ENCODE measurements at places on chromosomes 5 and 9.

GRCh38 chr9:131671133-131671520 is 68.7 kb downstream of the RAPGEF1 start:
- no peak for DNase-seq

- peak; percentile 80 for DNase-seq
These were observed 595 bp downstream of the PDLIM7 start for GRCh38 chr5:177496727-177497291.

- DNase-seq: no peak
These were observed 39.5 kb downstream of the PDE8B start for GRCh38 chr5:77250021-77250420.

DNA sequence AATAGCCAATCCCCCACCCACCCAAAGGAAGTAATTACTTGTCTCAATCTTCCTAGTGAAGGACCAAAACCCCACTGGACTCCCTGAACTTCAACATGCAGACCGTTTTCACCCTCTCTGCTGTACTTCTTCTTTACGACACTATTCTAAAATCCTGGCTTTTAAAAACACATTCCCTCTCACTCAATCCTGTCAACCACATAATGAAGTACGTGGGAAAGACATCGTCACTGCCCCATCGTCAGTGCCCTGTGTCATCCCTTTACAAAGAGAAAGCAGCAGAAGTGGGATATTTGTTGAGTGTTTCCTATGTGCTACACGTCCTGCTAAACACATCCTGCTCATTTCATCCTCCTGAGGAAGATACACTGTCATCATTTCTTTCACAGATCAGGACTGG is 54.2 kb downstream of the MAPKAP1 start:
- DNase-seq: no peak

DNA sequence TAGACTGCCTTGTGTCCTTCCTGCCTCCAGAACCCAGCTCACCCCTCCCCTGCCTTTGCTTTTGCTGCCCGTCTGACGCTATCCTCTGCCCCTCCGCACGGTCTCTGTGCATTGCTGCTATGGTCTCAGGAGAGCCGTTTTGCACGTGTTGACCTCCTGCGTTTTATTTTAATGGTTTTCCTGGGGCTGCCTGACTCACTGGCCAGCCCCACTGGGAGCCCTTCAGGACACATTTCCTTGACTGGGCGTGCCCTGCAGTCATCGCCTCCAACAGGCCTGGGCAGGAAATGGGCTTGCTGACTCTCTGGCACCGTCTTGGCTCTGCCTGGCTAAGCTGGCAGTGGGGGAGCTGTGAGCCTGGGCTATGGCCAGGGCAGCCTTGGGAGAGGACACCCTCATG is 17.9 kb upstream of the ASS1 start:
- DNase-seq: no peak

DNA sequence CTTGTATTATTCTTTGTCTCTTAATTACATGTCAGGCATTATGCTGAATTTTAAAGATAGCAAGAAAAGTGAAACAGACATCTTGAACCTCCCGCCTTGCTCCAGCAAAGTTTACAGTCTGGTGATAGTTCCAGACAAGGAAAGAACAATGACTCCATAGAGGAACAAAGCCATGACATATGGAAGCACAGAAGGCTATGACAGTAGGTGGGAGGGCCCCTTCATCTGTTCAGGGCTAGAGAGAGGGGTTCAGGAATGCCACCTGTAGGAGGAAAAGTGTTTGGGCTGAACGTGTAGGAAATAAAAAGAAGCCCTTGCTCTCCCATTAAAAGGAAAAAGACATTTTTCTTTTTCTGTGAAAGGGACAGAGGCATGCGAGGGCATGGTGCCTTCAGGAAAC is 315.6 kb downstream of the TRIM32 start:
- peak; percentile 47 for DNase-seq

- no peak for DNase-seq
These were observed 16.5 kb upstream of the SPDL1 start for GRCh38 chr5:169567079-169567478.

DNA sequence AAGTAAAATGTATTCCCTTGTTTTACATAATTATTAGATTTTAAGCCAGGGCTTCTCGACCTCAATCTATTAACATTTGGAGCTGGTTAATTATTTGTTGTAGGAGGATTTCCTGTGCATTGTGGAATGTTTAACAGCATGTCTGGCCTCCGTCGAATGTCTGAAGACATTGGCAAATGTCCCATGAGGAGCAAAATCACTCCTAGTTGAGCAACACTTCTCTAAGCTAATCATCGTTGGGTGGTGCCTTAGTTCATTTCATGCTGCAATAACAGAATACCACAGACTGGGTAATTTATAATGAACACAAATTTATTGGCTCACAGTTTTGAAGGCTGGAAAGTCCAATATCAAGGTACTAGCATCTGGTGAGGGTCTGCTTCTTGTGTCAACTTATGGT is 13.4 kb upstream of the VPS13A start:
- no peak for DNase-seq

- DNase-seq: peak; percentile 52
These were observed 678 bp downstream of the SLC2A6 start for GRCh38 chr9:133477992-133478850.

GRCh38 chr5:59446356-59446755 is 447.2 kb downstream of the PDE4D start:
- no peak for DNase-seq

DNA sequence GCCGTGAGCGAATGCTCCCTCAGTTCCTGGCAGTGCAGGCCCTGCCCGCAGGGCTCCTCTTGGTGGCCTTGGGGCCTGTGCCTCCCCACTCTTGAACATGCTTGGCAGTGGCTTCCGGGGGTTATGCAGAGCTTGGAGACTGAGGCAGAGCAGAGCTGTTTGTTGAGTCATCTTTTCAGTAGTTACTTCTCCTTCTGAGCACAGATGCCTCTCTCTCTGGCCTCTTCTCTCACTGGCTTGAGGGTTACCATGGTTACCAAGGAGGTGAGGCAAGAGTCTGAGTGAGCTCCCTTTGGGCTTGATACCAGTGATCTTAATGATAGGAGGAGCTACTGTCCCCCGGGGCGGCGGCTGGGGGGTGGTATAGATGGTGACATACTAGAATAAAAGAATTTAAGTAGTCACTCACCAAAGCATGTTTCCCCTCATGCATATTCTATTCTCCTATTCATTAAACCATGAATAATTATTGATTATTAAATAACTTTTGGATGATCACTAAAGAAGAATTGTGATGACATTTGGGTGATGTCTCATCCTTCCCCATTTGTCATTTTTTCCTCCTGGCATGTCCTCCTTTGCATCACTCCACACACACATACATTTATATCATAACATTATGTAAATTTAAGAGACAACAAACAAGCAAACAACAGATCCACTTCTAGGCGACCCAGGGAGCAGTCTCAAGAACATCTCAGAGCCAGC is 111.1 kb downstream of the ARHGAP26 start:
- DNase-seq: peak; percentile 55

DNA sequence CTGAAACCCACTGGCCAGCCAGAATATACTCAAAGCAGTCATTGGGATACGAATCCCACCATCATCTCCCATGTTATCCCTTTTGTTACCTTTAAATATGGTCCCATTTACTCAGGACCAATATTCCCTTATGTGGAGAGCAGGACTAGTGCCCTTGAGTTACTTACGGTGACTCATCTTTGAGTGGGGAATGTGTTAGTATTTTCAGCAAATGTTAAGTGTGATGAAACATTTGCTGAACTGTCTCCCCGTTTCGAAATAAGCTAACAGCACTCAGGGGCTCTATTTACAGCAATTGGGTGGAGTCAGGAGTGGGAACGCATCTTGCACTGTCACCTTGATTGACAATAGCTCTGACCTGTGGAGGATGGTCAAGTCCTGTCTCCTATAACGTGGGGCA is 67.4 kb downstream of the CTSL start:
- DNase-seq: no peak

DNA sequence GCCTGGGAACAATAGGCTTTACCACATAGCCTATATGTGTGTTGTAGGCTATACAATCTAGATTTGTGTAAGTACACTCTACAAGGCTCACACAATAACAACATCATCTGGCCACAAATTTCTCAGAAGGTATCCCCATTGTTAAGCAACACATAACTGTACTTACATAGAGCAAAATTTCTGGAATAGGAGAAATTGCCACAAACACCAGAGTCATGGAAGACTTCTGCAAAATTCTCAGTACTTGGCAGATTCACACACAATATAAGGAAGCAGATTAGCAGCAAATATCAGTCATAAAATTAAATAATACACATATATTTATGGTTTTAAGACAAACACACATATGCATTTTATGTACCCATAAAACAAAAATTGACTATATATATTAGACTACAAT is 16.4 kb downstream of the GNAQ start:
- no peak for DNase-seq

- no peak for DNase-seq
These were observed 92.2 kb upstream of the MAMDC2 start for GRCh38 chr9:69951411-69951810.

- no peak for DNase-seq
These were observed 372.1 kb downstream of the TLE1 start for GRCh38 chr9:81317223-81317622.

DNA sequence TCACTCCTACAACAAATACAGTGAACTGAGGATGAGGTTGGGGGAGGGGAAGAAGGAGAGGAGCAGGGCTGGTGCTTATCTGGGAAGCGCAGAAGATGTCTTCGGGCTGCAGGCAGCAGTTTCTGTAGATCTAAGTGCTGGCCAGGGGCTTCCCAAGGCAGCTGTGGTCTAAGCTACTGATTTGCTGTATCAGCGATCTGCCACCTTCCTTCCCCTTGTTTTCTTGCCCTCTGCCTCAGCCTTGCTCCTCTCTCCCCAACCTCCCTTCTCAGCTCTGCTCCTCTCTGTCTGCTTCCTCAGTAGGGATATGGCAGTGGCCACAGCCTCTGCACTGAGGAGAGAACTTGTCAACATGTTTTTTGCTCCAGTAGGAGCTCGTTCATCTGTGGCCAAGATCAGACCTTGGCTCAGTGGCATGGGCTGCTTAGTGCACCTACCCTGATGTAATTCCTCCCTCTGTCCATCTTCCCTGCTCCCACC is 42.8 kb upstream of the IL6ST start:
- no peak for DNase-seq
